ENCODE measurements at places on chromosomes 12 and 14. TPM values are rescaled to one million over a fixed set of nuclear protein-coding genes. Genes with fewer than 3 reads are reported as not detected.

MMP17 gene
- 10.1 TPM for total RNA-seq

RNASE1 gene
- 81.4 TPM for total RNA-seq

DNA sequence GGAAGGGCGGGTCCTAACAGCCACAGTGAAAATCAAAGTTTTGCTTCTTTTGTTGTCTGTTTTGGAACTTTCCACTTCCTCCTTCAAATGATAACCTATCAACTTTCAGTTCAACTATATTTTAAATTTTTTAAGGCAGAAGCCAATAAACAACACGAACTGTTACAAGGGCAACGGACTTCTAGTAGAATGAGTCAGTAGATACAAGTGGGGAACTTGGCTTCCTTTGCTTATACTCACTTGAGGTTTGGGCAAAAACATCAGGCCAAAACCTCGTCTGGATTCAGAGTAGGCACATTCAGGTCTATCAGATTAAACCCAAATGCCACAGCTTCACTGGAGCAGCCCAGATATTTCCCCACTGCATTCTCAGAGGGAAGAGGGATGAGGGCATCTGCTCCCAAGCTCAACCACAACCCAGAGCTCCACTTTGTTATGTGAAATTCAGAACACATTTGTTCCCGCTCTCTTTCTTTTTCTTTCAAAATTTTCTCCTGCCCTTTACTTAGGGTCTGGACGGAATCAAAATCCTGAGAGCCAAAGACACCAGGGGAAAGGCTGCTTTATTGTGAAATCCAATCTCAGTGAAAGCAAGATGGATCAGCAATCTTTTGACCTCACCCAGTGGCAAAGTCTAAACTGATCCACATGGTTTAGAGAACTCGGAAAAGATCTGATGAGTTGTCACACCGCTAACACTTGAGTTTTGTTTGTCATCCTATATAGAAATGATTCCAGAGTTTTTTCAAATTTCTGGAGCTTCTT is 152.5 kb upstream of the BTG1 start:
- DNase-seq, result no peak

PLEKHG7 gene
- total RNA-seq, result not detected

DNA sequence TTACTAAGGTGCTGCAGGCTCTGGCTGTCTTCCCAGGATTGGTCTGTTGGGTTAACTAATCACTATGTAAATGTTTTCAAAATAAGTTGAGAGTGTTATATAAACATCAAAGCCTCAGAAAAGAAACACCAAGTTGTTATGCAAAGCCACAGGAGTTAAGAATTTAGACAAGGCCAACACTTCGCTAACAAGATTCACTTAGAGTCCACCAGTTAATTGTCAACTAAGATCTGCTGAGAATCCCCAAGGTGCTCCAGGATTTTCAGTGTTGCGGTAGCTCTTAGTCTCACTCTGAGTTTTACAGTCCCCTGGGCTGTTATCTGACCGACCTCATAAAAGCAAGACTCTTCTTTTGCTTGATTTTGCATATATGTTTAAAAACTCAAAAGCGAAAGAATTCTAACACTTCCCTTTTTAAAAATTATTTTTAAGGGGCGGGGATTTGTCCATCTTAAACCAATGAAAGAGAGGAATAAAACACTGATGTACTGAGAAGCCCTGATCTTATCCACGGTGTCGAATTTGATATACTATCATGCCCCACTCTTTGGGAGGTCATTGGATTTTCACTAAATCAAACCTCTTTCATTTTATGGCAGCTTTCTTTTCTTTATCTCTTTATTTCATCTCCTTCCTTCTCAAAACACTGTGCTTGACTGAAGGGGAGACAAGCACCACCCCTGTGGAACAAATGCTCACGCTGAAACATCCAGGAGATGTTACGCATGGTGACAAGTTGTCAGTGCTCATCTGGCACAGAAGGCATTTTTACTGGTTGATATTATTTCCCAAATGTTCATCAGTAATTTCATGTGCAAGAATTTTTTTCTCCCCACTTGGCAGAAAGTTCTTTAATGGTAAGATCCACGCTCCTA is 7.0 kb downstream of the NIN start:
- DNase-seq, result no peak

- peak; percentile 39 for DNase-seq
These were observed 69.2 kb downstream of the NOVA1 start for GRCh38 chr14:26528415-26529182.

GRCh38 chr12:77299001-77299400 is 233.6 kb upstream of the E2F7 start:
- DNase-seq, result no peak

LACRT gene
- not detected for total RNA-seq

PCED1B gene
- 1.0 TPM for total RNA-seq

DNA sequence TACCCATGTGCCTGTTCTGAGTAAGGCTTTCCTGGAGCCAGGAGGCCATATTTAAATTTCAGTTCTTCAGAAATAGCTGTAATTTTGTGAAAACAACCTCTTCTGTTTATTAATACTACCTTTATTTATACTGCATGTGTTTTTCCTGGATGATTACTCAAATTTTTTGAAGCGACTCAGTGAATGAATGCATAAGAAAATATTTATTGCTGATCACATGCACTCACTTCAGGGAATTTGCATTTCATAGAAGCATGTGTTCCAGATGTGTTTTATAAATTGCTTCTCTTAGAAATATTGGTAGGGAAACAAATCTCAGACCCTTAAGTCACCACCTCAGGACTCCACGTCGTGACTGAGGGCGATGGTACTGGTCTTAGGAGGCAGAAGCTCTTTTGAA is 21.8 kb upstream of the DCN start:
- no peak for DNase-seq

MUCL1 gene
- not detected for total RNA-seq

ST8SIA1 gene
- 5.1 TPM for total RNA-seq

DNA sequence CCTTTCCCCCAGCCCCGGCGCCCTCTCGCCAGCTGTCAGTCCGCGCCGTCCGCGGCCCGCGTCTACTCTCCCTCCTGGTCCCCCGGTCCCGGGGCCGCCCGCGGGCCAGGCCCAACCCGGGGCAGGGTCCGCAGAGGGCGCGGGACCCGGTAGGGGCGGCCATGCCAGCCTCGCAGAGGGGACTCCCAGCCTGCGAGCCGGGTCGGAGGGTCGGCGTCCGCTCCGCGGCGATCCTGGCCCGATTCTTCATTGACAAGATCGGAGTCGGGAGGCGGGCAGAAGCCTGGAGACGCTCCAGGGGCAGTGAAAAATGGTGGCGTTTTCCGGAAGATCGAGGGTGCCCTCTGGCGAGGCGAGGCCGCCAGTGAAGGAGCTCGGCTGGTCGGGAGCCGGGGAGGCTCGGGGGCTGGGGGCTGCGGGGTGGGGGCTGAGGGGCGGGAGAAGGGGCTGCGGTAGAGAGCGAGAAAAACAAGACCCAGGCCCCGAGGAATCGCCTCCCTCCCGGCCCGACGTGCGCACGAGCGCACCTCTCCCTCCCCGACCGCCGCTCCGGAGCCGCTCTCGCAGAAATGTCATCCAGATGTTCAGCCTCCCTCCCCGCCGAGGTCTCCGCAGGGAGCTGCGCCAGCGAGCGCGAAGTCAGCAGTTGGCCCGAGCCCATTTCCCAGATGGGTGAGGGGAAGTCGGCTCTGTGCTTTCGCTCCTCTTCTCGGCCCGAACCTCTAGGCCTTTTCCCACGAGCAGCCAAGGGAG is 647 bp upstream of the TGFB3 start:
- DNase-seq, result peak; percentile 78

SDR9C7 gene
- total RNA-seq, result not detected

GRCh38 chr12:57388425-57388824 is 42.4 kb downstream of the R3HDM2 start:
- DNase-seq, result no peak

DNA sequence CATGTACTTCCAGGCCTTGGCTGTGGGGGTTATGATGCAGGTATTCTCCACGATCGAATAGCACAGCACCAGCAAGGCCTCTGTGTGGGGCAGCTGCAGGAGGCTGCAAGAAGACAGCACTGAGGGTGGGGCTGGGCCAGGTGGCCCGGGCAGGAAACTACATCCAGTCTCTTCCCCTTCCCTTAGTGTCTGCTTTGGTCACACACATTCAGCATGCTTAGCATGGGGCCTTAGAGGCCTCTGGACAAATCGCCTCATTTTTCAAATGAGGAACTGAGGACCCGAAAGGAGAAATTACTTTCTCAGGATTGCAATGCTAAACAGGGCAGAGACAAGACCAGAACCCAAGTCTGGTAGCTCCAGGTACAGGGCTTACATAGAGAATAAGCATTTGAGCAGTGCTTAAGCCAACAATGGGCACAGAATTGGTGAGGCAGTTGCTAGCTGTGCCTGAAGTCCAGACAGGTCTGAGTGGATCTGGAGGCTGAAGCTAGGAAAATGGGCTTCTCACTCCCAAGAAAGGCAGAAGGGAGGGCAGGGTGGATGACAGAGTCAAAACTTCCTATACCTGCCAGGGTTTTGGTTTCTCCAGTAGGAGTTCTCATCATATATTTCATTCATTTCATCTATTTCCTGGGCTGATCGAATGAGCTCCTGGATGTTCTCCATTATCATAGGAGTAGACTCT is 3.5 kb downstream of the ACRBP start:
- no peak for DNase-seq

TESPA1 gene
- 2.5 TPM for total RNA-seq

DNA sequence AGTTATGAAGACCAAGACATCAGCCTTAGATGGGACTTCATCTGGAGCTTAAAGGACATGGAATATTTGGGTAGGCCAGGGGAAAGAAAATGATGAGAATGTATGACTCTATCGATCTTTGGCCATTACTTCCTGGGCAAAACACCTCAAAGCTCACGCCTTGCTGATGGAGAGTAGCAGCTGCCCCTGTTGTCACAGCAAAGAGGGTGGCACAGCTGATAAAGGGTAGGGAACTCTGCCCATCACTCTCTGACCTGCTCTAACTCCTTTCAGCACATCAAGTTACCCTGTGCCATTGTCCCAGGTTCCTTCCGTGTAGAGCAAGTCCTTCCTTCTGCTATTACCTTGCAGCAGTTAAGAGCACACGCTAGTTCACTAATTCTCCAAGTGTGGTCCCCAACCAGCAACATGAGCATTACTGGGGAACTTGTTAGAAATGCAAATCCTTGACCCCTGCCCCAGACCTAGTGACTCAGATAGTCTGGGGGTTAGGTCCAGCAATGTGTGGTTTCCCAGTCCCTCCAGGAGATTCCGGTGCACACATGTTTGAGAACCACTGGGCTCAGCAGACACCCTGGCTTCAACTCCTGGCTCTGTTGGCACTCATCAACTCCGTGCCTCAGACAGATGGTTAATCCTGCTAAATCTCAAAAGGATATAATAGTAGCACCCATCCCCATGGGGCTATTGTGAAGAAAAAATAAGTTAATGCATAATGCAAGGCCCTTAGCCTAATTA is 93.7 kb upstream of the EEA1 start:
- no peak for DNase-seq

GRCh38 chr12:31727192-31727591 is 1.6 kb downstream of the AMN1 start:
- DNase-seq, result no peak

DNA sequence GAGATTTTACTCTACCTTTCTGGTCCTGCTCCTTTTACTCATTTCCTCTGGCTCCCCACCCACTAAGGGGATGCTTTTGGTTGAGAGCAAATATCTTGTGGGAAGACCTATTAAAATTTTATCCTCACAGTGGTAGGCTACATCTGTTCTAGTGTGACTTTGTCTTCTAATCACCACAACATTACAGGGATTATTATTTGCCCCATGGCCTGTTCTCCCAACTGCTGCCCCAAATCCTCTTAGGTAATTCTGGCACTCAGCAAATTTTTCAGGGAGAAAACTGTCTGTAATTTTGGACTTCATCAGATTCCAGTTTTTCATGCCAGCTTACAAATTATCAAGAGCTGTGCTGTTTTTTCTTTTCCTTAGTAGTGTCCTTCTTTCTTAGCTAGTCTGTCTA is 172.3 kb downstream of the GPHN start:
- DNase-seq, result no peak

GRCh38 chr12:27780612-27781408 is 774 bp upstream of the MANSC4 start:
- DNase-seq, result peak; percentile 72

GRCh38 chr12:53308276-53308675 is 8.8 kb downstream of the MYG1 start:
- DNase-seq, result no peak

GRCh38 chr14:74235017-74235416 is 4.2 kb upstream of the VSX2 start:
- DNase-seq, result no peak

DNA sequence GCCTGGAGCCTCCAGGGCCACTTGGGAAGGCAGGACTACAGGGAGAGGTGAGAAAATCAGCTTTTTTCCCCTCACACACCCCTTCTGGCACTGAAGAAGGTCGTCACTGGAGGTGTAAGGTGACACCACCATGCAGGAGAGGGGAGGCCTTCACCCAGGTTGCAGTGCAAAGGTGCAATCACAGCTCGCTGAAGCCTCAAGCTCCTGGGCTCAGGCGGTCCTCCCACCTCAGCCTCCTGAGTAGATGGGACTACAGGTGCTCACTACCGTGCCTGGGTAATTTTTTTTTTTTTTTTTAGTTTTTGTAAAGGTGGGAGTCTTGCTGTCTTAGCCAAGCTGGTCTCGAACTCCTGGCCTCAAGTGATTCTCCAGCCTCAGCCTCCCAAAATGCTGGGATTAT is 93.6 kb downstream of the TNFAIP2 start:
- no peak for DNase-seq

BEST3 gene
- total RNA-seq, result not detected

DNA sequence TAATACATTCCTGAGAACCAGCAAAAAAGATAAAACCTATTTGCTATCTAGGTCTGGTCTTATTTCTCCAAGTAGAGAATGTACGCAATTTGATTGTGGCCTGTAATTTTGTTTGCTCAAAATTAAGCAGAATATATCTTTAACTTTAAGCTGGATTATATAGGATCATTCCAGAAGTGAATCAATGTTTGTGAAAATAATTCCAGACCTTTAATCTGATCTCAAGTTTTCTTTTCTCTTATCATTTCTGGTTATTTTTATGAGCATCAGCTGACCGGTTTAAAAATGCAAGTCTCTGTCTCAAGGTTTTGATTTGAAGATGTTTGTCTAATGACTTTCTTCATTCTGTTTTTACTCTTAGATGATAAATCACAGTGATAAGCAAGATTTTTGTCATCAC is 997.9 kb upstream of the FLRT2 start:
- DNase-seq, result no peak

- DNase-seq, result no peak
These were observed 12.7 kb downstream of the CCND2 start for GRCh38 chr12:4286228-4286627.

DNA sequence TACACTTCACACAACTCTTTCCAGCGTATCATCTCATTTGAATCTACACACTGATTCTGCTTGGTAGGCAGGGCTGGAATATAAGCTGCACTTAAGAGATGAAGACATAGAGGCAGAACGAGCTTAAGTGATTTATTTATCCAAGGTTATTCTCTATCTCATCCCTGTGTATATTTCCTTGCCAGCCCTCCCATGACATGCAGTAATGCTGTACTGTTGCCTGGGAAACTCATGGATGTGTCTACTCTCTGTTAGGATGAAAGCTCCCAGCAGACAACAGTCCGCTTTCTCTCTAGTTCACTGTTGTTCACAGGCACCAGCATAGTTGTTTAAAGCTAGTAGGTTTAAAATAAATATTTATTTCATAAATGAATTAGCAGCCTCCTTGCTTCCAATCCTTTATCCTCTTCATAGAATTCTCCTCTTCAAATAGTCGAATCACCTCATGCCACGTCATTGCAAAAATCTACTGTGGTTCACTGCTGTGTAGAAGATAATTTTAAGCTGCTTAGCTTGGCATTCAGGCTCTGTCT is 25.4 kb downstream of the FGF6 start:
- no peak for DNase-seq

All from thyroid gland (tissue), 4 donors.